ENCODE measurements at places on chromosomes 6 and 20. TPM values are rescaled to one million over a fixed set of nuclear protein-coding genes. Genes with fewer than 3 reads are reported as not detected.

The DUSP15 gene
- 19.6 TPM for polyA plus RNA-seq

The CST4 gene
- not detected for polyA plus RNA-seq

The SYS1 gene
- 33.7 TPM for polyA plus RNA-seq

The RAET1G gene
- polyA plus RNA-seq: 1.2 TPM

The HLA-DQB1 gene
- 6.9 TPM for polyA plus RNA-seq

The WFDC12 gene
- polyA plus RNA-seq: not detected

The MYO6 gene
- 123 TPM for polyA plus RNA-seq

The LGSN gene
- polyA plus RNA-seq: 0.96 TPM

The MTFR2 gene
- 3.2 TPM for polyA plus RNA-seq

DNA sequence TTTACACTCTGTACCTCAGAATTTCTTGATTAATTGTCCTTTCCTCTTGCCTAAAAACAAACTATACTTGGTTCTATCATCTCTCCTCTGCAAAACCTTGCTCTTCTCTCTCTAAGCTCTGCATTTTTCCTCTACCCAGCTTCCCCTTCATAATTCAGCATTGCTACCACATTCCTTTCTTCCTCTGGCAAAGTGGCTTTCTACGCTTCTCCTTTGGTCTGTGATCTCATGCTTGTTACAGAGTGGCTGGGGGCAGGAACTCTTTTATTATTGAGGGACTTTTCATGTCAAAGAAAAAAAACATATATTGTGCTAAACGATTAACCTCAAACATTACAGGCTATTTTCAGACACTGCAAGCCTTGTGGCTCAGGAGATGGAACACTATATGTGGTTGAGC lies 333.3 kb upstream of the KCNQ5 start:
- no peak for DNase-seq

GRCh38 chr20:48826883-48827771 lies 672 bp downstream of the PREX1 start:
- no peak for DNase-seq

- no peak for DNase-seq
Observed at GRCh38 chr6:83125425-83125824, 58.0 kb downstream of the DOP1A start.

DNA sequence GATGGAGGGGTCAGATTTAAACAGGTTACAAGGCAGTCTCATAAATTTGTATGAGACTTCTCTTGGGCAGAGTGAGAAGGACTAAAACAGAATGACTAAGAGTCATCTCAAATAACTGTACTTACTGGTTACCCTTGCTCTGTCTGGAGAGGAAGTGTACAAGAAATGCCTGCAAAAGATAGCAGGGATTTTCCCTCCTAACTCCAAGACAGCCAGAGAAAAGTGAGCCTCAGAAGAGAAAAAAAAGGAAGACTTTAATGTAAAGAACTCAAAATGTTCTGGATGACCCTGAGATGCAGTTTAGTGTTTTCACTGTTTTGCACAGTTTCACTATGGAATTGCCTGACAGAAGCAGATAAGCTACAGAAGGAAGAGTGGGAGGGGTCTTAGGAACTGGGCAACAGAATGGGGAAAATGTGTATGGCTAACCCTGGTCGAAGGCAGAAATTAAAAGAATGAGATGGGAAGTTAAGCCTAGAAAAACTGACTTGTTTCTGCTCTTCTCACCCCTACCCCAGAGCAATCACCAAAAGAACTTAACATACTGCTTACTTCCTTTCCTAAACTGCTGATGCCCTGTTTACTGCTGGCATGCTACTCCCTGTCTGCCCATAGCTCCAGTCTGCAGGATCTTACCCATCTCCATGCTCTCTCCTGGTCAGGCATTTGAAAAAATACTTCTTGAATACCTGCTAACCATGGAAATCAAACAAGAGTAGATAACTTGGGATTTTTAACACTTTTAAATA lies 98.1 kb upstream of the MARCKS start:
- DNase-seq: no peak

- DNase-seq: no peak
Observed at GRCh38 chr6:54519161-54519560, 210.9 kb downstream of the TINAG start.

- no peak for DNase-seq
Observed at GRCh38 chr20:33951171-33951570, 42.5 kb upstream of the RALY start.

DNA sequence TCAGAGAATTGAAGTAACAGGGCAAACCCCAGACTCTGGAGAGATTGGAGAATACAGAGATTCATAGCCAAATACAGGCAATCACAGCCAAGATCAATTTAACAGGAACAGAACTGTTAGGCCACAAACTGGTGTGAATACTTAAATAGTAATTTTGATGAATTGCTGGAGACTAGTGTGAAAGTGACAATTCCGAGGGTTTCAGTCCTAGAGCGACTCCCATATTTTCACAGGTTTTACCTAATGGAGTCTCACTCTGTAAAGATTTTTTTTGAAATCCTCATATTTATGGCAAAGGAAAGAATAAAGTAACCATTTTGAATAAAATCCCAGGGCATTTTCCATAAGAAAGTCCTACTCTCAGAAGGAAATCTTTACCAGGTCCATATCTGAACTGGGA lies 135.5 kb downstream of the MMUT start:
- no peak for DNase-seq

- no peak for DNase-seq
Observed at GRCh38 chr6:82022614-82023129, 224.9 kb downstream of the IBTK start.

- peak; percentile 80 for DNase-seq
Observed at GRCh38 chr20:56957737-56958553, 308.5 kb downstream of the BMP7 start.

DNA sequence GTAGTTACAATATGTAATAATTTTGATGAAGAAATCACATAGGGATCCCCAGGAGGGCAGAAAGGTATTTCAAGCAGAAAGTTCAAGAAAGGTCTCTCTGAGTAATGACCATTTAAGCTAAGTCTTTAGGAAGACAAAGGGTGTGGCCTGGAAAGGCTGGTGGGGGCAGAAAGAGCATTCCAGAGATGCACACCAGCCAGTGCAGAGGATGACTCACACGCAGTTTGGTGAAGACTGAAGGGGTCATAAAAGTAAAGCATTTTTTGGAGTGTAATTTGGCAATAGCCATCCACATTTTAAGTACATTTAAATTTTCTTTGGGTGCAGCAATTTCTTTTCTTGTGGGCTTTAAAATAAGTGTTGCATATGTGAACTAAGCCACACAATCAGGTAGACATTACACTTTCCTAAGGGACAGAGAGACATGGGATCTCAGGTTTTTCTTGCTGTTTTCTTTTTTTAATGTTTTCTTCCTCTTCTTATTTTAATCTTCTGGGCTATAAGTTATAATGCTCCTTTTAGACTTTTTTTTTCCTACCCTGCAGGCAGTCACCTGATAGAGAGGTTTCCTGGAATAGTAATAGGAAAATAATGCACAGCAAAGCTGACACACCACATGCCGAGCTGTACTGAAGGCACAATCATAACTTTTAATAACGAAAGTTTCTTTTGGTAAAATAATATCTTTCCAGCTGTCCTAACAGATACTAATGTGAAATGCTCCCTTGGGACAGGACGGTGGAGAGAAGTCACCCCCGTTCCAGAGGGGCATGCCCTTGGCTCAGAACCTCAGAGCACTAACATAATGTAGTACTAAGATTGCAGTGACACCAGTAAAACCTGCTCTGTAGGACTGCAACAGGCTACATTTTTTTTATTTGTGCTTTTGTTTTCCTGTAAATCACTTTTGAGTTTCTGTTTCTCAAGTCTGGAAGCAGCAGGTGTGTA lies 49.6 kb upstream of the PTPRK start:
- no peak for DNase-seq

DNA sequence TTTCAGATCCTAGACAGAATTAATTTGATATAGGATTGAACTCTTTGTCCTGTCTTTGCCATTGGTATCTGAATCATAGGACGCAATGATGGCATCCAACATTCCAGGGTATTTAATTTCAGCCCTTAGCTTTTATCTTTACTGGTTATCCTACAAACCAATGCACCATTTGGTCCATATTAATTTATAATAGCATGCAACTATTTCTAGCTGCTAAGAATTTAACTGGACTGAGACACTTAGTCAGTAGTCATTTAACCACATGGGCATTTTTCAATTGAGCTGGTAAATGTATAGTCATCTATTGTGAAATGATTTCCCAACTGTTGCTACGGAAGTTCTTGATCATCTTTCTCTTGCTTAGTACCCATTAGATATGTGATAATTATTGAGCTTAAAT lies 141.1 kb downstream of the CD164 start:
- DNase-seq: no peak

GRCh38 chr6:108922499-108922898 lies 74.3 kb downstream of the ARMC2 start:
- no peak for DNase-seq

- no peak for DNase-seq
Observed at GRCh38 chr6:3294921-3295871, 36.4 kb downstream of the PSMG4 start.

- DNase-seq: no peak
Observed at GRCh38 chr20:57097245-57097915, 169.1 kb downstream of the BMP7 start.

GRCh38 chr6:37262446-37263026 lies 4.6 kb upstream of the TMEM217 start:
- DNase-seq: no peak

DNA sequence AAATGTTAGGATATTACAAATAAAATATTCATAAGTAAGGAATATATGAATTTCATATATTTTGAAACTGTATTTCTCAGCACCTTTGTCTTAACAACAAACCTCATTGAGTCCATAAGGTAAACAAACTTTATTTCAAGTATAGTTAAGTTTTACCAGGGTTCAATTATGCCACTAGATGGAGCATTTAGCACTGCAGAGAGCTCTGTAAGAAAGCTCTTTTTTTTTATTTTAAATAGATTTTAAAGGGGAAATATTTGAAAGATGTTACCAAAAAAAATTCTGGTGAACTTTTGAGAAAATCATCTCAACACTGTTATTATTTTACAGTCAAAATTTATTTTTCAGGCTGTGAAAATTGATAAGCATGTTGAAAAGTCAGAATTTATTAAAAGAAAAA lies 955.2 kb upstream of the EYS start:
- no peak for DNase-seq

- no peak for DNase-seq
Observed at GRCh38 chr6:105785066-105785811, 300.9 kb upstream of the PRDM1 start.

- peak; percentile 36 for DNase-seq
Observed at GRCh38 chr20:39195582-39196021, 233.5 kb downstream of the DHX35 start.

- DNase-seq: no peak
Observed at GRCh38 chr6:125906158-125906998, 50.2 kb upstream of the HINT3 start.

- no peak for DNase-seq
Observed at GRCh38 chr20:4017051-4017712, 1.8 kb upstream of the RNF24 start.

GRCh38 chr6:30238178-30238795 lies 25.1 kb upstream of the TRIM26 start:
- no peak for DNase-seq

- no peak for DNase-seq
Observed at GRCh38 chr20:45670139-45670538, at the start of gene WFDC11. TSS of gene WFDC11 (minus strand) at chr20:45670239. CDS start at chr20:45650600, 19,639 bp downstream.

- no peak for DNase-seq
Observed at GRCh38 chr6:54284161-54284860, 23.9 kb upstream of the TINAG start.

DNA sequence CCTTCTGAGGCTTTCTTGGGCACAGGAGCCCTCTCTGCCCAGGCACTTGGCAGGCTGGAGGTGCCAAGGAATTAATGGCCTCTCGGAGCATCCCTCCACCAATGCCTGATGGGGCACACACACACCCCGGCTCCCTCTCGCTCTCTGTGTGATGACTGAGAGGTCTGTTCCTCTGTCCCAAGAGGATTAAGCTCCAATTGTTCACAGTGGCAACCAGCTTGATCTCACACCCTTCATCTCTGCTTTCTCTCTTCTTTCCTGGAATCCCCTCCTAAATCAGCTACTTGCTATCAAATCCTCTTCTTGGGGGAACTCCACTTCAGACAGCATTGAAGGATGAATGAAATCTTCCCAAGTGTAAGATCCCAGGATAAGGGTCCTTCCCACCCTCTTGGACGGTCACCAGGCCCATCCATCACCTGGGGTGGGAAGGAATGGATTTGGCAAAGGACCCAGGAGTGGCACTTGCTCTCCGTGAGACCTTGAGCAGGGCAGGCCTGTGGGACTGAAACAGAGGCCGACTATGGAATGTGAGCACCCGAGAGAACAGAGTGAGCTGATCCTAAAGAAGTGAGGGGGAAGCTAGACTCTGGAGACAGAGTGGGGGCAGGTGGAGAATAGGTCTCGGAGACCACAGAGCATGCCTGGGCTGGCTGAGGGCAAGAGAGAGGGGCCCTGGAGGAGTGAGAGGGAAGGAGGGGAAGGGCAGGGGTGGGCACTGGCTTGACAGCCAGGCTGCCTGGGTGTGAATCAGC lies 93.6 kb downstream of the GRM4 start:
- DNase-seq: no peak

GRCh38 chr6:85961746-85962145 lies 319.1 kb upstream of the SYNCRIP start:
- no peak for DNase-seq

GRCh38 chr6:132797951-132798868 lies at the start of gene SLC18B1:
TSS of gene SLC18B1 (minus strand) at chr6:132798637. CDS start at chr6:132798456, 181 bp downstream.
- DNase-seq: no peak

Data from renal cortex interstitium (tissue), 15 donors.